Stimulated activated CD8-positive, alpha-beta memory T cell treated with anti-CD3 and anti-CD28 coated beads, Interleukin-12 subunit alpha, Interleukin-12 subunit beta, amount 100 ng/mL, for 4 hours (primary cell): ENCODE measurements at places on chromosomes 3 and 15.

- DNase-seq: no peak
Observed at GRCh38 chr3:117059067-117059955, 349.7 kb downstream of the TUSC7 start.

GRCh38 chr3:149670742-149671492, 13.1 kb upstream of the WWTR1 start:
- DNase-seq: no peak

GRCh38 chr3:133943639-133944141, 48.0 kb upstream of the RAB6B start:
- DNase-seq: no peak

- no peak for DNase-seq
Observed at GRCh38 chr3:53694046-53694445, 152.2 kb downstream of the CHDH start.

DNA sequence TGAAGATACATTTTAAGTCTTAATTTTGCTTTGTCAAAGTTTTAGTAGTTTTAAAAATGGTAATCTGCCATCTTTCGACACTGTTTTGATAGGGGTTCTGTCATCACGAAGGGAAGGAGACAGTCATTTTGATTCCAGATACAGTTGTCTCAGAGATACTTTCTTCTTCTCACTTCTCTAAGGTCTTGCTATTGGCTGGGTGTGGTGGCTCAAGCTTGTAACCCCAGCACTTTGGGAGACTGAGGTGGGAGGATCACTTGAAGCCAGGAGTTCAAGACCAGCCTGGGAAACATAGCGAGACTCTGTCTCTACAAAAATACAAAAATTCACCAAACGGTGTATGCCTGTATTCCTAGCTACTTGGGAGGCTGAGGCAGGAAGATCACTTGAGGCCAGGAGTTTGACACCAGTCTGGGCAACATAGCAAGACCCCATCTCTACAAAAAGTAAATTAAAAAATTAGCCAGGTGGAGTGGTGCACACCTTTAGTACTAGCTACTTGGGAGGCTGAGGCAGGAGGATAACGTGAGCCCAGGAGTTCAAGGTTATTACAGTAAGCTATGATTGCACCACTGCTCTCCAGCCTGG, 3.3 kb downstream of the RAB8B start:
- no peak for DNase-seq

DNA sequence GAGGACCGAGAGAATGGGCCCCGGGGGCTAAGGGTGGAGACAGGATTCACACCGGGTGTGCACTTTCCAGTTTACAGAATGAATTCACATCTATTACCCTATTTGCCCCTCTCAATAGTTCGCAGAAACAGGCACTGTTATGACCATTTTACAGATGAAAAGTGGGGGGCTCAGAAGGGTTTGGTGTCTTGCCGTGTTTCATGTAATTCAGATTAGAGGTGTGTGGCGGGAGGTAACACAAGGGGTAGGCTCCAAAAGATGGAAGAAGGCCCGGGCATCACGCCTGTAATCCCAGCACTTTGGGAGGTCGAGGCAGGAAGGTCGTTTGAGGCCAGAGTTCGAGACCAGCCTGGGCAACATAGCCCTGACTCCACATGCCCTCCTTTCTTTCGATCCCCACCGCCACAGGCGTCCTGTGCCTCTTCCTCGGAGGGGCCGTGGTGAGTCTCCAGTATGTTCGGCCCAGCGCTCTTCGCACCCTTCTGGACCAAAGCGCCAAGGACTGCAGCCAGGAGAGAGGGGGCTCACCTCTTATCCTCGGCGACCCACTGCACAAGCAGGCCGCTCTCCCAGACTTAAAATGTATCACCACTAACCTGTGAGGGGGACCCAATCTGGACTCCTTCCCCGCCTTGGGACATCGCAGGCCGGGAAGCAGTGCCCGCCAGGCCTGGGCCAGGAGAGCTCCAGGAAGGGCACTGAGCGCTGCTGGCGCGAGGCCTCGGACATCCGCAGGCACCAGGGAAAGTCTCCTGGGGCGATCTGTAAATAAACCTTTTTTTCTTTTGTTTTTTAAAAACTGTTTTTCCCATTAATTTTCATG, 3.4 kb downstream of the DUOXA2 start:
- no peak for DNase-seq

DNA sequence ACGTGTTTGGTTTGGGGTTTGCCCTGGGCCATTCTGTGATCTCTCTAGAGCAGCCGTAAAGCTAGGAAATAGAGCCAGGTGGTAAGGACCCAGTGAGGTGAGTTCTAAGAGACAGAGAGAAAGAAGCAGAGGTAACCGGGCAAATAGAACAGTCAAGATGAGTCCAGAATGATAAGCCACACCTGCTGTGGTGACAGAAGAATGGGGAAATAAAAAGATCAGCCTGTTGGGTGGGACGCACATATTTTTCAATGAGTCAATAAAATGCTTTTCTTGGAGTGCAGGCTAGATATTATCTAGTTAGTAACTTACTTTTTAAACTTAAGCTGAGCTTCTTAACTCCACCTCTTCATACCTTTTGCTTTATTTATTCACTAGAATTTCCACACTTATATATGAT, 135.0 kb downstream of the NFKBIZ start:
- no peak for DNase-seq

GRCh38 chr3:159783780-159784742, 204.6 kb upstream of the IL12A start:
- DNase-seq: no peak

DNA sequence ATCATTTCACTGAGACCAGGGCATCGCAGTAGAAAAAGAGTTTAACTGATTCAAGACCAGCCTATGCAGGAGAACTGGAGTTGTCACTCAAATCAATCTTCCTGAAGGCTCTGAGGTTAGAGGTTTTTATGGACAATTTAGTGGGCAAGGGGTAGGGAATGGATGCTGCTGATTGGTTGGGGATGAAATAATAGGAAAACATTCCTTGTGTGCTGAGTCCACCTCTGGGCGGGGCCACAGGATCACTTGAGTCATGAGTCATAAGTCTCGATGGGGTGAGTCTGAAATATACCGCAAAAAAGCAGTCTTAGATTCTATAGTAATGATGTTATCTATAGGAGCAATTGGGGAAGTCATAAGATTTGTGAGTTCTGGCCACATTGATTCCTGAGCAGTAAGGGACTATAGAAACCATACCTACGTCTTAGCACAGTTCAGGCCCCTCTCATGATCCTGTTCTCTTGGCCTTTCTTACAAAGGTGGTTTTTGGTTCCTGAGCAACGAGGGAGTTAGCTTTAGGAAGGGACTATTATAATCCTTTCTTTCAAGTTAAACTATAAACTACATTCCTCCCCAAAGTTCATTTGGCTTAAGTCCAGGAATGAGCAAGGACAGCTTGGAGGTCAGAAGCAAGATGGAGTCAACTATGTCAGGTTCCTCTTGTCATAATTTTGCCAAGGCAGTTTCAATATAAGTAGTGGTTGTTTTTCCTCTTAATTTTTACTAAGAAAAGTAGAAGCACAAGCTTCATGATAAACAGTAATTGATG, 2.7 kb upstream of the OPA1 start:
- no peak for DNase-seq

GRCh38 chr3:12907729-12908128, 66.4 kb upstream of the RPL32 start:
- DNase-seq: no peak

DNA sequence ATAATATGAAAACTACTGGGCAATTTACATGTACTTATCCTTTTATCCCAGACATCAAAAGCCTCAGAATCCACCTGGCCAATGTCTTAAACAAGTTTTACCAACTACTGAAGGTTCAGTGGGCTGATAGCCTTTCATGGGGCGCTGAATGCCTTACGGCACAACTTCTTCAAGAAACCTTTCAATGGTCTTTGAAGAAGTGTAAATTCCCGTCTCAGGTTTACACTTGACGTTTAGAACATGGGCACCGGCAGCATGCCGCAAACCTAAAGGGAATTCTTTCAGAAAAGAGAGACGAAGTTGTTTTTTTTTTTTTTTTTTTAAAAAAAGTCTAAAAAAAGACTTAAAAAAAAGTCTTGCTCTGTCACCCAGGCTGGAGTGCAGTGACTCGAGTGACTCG, 39.7 kb downstream of the ETV5 start:
- no peak for DNase-seq

DNA sequence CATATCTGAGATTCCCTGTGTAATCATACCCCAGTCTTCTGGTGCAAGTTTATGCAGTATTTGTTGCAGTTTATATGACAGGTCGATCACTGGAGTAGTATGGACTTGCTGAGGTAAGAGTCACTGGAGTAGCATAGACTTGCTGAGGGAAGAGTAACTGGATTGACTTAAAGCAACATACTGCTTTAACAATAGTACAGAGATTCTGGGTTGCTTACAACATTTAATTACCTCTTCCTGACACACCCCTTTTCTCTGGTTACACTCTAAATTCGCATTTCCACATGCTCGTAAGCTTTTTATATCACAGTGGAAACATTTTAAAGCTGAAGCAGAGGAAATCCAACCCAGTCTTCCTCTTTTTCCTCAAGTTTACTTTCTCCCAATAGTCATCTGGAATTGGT, 11.8 kb downstream of the AAGAB start:
- no peak for DNase-seq

GRCh38 chr3:174581558-174581957, 277.6 kb upstream of the NAALADL2 start:
- DNase-seq: no peak

- no peak for DNase-seq
Observed at GRCh38 chr3:182710557-182711157, 82.6 kb upstream of the ATP11B start.

- no peak for DNase-seq
Observed at GRCh38 chr15:74531144-74531811, 9.7 kb upstream of the ARID3B start.

- no peak for DNase-seq
Observed at GRCh38 chr15:59206623-59207183, at the start of gene LDHAL6B. LDHAL6B (plus strand) TSS chr15:59206843; CDS start chr15:59206941, 98 bp downstream.

DNA sequence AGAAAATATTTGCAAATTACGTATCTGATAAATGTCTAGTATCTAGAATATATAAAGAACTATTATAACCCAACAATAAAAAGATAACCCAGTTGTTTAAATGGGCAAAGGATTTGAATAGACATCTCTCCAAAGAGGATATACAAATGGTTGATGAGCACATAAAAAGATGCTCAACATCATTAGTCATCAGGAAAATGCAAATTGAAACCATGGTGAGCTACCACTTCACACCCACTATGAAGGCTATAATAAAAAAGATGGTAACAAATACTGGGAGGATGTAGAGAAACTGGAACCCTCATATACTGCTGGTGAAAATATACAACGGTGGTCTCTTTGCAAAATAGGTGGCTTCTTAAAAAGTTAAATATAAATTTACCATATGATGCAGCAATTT, 28.0 kb downstream of the RAD51 start:
- DNase-seq: no peak

DNA sequence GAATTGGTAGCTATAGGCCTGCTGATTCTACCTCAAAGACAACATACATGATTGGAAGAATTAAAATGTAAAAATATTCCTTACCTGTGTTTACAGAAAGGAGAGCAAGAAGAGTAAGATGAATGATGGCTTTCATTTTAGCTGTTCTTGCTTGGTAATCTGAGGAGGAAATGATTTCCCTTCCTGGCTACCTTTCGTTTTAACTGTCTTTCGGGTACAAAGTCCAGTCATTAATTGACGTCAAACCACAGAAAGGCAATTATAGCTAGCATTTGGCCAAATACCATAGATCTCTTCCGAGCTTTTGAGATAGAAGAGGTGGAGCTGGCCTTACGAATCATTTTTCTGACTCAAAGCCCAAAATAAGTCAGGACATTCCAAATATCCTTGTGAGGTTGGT, at the start of gene MUC13:
Gene MUC13 (minus strand): TSS at position 175 of the 400 bp plus-strand sequence. CDS start 39 bp downstream, at position 136.
- no peak for DNase-seq

GRCh38 chr3:66609660-66610561, 109.1 kb upstream of the LRIG1 start:
- no peak for DNase-seq

GRCh38 chr3:58107597-58107996, 99.4 kb downstream of the FLNB start:
- DNase-seq: no peak

GRCh38 chr3:100297784-100298183, 36.8 kb upstream of the NIT2 start:
- DNase-seq: no peak

DNA sequence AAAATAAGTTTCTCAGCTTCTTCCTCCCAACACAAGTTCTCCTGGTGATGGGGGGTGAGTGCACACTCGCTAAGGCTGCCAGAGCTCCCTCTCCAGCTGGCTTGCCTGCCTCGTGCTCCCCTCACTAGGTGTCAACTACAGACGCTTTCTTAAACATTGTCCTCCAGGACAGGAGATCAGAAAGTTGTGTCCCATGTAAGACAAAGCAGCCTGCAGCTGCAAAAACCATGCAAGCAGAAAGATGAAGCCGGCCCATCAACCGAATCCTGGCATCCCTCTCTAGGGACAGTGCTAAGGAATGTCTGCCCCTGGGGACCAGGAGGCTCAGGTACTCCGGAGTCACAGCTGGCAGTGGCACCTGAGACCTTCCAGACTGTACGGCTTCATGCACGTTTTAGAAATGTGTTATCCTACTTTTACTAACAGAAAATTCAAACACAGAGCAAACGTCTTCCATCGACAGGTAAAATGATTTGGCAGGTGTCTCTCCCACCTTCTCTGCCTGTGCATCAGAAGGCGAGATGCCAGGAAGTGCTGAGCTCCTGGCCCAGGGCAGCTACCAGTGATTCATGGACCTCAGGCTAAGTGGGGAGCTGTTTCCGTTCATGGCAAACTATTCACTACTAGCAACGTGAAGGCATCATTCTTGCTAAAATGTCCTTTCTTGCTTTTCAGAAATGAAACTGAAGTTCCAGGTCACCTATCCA, 246.1 kb downstream of the ADAMTS17 start:
- DNase-seq: no peak

- no peak for DNase-seq
Observed at GRCh38 chr15:42911058-42911592, 9.5 kb downstream of the TTBK2 start.

DNA sequence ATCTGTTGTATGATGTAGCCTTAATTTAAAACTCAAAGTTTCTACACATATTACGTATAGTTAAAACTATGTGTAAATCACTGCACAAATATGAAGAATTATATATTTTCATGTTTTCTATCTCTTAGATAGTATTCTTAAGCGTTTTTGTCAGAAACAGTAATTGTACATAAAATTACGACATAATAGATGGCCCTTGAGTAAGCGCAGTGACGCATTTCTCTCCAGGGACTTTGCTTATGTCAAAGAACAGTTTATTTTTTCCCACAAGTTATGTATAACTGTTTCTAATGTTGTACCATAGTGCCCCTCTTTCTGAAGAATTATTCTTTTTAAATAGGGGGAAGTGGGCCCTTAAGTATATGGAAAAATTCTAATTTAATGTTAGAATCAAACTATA, 934.0 kb downstream of the VGLL3 start:
- DNase-seq: no peak

- no peak for DNase-seq
Observed at GRCh38 chr3:17645074-17645698, 97.2 kb downstream of the TBC1D5 start.

- no peak for DNase-seq
Observed at GRCh38 chr3:56889131-56889530, 87.4 kb upstream of the ARHGEF3 start.
